ENCODE measurements at places on chromosomes 2 and 18.

DNA sequence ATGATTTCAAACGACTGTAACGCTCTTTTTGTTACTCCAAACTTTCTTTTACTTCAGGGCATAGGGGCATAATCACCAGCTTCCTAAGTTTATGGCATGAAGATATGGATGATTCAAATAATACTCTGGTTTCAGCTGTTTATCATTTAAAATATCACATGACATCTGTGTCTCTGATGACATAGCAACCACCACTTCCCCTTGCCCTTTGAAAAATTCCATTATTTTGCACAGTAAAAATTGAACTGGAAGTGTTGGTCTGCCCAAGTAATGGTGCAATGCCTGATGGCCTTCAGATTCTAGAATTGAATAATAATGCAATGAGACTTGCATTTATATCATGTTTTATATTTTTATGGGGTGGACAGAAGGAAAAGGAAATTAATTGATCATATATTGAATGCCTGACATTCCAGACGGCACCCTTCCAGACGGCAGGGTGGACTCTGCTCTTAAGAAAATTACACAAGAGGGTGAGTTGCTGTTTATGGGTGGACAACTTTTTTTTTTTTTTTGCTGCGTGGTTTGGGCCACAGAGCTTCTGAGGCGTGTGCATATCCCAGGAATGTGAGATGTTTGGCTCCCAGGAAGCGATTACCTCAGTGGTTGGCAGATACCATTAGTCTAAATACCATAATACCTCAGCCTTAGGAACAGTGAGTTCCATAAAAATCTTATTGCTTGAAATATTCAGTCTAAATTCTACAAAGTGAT is 101.7 kb upstream of the ZNF521 start:
- no peak for DNase-seq

DNA sequence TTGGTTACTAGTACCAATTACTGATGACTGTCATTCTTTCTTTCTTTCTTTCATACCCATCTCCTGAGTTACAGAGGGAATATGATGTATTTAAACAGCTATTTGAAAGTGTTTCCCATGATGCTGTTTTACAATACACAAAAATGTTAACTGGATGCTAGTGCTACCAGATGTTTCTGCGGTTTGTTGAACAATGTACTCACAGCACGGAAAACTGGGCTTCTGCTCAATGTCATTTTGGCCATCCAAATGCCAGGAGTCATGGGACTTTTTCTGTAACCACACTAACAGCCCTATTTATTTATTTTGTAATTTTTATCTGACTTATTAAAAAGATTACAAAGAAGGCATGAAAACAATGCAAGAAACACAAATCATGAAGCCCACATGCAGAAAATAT is 313.8 kb downstream of the RIT2 start:
- DNase-seq, result no peak

- DNase-seq, result no peak
Measured at GRCh38 chr2:102063941-102064678, 72.3 kb downstream of the IL1R2 start.

DNA sequence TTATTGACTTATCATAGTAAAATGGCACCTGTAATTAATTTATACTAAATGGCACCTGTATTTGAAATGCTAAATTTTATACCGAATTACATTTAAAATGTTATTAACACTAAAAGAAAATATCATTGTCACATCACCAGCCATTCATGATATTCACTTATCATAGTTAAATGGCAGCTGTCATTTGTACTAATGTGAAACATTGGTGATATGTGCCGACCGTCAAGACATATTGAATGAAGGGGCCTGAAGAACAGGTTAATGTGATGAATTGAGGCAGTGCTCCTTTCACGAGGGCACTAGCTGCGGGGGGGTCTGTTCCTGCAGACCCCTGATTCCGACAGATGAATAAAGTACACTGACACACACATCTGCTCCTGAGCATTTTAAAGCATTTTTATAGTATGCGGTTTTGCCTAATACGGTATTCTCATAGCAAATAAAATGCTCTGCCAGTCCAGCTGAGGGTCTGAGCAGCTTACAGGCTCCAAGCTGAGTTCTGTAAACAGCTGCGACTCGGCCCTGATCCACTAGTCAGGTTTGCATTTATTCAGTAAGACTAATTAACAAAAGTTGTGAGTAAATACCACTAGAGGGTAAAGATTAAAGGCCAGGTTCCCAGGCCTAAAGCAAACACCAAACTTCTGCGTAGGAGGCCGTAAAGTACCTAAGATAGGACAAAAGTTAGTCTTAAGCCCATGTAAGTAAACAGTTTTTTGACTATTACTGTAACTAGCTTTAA is 593.4 kb upstream of the NETO1 start:
- no peak for DNase-seq

DNA sequence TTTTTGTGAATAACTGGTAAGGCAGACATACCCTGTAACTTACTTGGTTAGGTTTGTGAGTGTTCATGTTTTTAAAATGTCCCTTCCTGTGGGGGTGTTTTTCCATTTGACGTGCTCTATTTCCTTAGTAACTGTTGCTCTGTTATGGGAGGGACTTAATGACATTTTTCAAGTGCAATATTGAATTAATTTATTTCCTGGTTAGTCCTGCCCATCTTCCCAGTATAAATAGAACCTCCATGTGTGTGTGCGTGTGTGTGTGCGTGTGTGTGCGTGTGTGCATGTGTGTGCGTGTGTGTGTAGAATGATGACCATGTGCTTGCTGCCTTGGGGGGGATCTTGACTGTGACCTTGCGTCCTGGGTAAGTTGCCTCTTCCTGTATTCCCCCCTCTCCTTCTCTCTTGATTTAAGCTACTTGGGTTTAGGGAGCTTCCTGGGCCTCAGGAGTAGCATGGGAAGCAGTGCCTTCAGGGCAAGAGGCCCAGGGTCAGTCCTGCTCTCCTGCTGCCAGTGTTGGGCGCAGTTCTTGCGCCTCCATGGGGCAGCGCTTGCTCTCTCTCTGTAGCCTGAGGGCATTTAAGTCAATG is 163.9 kb downstream of the LDLRAD4 start:
- no peak for DNase-seq

- DNase-seq, result no peak
Measured at GRCh38 chr2:230872968-230873660, 8.4 kb downstream of the ITM2C start.

DNA sequence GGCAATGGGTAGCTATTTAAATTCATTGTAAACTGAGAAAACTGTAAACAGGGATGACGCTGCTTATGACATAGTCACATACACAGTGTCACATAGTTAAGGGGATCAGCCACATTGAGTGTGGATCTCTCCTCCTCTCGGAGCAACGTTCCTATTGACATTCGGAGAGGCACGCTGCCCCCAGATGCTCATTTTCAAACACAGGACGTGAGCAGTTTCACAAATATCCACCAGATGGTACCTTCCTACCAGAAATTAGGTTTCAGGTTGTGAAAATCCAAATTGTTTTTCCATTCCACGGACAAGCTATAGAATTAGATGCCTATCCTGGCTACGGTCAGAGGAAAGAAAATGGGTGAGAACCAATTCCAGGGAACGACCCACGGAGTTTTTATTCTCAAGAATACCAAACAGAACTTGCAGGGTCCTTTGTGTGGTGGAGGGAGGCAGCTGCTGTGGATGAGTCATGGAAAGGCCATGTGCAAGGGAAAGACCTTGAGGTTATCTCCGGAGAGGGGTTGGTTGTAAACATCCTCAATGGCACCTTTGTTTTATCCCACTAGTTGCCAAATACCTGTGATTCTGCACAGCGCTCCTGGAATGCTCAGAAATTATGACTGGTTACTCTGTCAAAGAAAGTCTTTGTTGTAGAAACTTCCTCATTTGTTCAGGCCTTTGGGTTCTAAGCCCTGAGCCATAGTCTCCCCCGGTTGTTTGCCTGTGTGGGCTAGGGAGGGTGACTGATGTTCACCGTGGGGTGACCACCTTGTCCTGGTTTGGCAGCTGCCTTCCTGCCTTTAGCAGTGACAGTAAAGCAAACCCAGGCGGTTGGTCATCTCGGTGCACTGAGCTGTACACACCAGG is 88.0 kb downstream of the ACTR3 start:
- DNase-seq, result no peak

DNA sequence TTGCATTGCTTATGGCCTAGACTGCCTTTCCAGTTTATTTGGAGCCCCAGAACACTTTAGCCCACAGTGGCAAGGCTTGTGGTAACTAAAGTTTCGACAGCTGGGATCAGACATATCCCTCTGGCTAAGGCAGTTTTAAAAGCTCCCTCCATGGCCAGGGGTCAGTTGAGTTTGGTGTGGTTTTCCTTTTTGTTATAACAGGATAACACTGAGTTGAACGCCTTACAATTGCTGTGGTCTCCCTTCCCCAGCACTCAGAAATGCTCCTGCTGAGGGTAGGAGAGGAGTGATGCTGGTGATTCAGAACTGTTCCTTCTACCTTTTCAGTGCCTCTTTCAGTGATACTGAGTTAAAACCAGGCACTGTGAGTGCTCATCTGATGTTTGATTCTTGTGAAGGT is 182.6 kb downstream of the GULP1 start:
- DNase-seq, result no peak

DNA sequence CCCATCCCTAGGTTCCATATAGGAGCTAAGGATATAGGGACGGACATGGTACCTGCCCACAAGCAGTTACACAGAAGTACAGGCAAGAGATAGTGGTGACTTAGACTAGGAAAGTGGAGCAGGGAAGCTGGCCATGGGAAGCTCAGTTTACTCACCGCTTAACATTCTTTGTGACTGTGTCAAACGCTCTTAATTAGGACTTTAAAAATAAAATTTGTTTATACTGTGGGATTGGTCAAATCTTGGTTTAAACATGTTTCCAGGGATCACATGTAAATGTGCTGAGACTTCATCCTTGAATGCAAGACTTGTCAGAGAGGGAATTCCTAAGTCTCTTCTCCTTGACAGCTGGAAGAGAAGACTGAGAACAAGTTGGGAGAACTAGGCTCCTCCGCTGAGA is 107.3 kb downstream of the MTCL1 start:
- DNase-seq, result no peak

- no peak for DNase-seq
Measured at GRCh38 chr2:56008661-56009431, 85.3 kb upstream of the EFEMP1 start.

GRCh38 chr2:86372641-86373502 is 35.4 kb upstream of the REEP1 start:
- no peak for DNase-seq

DNA sequence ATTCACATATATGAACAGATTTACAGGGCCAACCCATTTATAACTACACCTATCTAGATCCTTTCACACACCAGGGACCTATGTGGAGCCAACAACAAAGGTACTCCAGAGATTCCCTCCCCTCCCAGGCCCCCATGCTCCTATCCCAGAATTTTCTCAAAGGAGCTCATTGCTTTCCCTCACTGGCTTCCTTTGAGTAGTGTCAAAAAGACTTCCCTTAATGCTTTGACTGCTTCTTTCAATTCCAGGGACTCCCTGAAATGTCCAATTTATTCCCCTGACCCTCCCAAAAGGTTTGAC is 46.6 kb downstream of the IKZF2 start:
- DNase-seq, result no peak

DNA sequence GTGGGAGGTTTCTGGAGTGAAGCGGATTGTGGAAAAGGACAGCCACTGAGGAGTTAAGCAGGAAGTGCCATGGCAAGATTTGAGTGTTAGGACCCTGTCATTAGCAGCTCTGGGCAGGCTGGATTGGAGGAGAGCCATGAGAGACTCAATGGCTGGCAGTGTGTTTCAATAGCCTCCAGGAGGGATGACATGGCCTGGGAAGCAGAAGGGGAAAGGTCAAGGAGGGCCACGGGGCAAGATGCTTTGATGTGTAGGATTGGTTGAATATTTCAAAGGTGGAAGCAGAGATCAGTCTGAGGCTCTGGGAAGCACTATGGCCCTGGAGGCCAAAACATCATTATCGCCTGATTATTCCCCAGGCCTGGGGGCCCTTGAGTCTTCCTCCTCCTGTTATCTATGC is 229.0 kb upstream of the HS6ST1 start:
- DNase-seq, result no peak

- no peak for DNase-seq
Measured at GRCh38 chr2:42835577-42836371, 43.4 kb upstream of the HAAO start.

All from NCI-H1436 treated with DMSO at 0.1 percent for 48 hours (cell line).